ENCODE measurements at places on chromosomes 4 and X.

DNA sequence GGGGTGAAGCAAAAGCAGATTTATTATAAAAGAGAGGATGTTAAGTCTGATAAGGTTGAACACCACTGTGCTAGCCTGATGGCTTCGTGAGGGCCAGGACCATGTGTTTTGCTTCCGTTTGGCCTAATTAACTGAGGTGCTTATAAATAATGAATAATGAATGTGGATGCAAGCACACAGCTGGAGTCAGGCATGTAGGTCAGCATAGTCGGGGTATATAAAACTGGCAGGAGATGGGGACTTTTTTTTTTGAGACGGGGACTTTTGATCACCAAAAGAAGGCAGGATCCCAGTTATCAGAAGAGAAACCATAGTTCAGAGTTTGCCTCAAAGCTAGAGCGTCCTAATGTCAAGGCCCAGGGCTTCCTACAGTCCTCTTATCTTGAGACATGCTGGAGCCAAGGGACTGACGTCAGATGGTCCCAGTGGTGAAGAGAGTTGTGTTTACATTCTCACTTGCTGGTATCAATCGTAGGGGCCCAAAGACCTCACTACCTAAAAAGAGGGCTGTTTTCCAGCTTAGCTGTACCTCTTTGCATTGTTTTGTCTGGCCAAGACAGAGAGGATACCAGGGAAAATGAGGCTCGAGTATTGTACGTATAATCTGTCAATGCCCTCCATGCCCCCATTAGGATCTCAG, 50.4 kb downstream of the RTL9 start:
- no peak for DNase-seq

DNA sequence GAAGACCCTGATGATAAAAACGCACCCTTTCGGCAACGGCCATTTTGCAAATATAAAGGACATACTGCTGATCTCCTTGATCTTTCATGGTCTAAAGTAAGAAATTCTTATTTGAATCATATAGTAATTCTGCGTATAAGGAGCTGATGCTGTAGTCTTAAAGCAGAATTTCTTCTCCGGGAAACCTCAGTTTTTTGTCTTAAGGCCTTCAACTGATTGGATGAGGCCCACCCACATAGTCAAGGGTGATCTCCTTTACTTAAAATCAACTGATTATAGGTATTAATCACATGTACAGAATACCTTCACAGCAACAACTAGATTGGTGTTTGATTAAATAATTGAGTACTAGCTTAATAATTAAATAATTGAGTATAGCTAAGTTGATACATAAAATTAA, 62.8 kb upstream of the DOCK11 start:
- DNase-seq, result no peak

DNA sequence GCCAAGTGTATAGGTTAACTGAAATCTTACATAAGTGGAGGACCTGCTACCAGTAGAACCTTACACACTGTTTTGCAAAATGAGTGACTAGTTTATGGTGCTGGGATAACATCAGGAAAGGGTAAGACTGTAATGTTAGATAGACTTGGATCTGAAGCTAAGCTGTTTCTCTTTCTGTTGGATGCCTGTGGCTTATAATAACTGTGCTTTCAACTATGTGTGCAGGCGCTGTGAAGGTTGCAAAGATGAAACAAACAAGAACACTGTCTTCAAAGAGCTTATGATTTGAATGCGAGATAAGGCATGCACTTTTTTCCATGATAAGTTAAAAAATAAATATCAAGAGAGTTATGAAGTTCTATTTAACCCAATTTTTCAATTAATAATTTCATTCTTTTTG, 34.5 kb upstream of the LCORL start:
- DNase-seq, result no peak

- peak; percentile 90 for DNase-seq
These were observed 10.6 kb downstream of the MSN start for GRCh38 chrX:65677954-65678469.

DNA sequence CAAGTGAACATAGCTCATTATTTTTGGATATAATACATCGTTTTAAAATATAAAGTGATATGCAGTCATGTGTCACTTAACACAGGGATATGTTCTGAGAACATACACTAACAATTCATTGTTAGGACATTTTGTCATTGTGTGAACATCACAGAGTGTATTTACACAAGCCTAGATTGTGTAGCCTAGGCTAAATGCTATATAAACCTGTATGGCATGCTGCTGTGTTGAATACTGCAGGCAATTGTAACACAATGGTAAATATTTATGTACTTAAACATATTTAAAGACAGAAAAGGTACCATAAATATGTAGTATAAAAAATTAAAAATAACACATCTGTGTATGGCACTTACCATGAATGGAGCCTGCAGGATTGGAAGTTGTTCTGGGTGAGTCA, 44.9 kb upstream of the GPRIN3 start:
- no peak for DNase-seq

DNA sequence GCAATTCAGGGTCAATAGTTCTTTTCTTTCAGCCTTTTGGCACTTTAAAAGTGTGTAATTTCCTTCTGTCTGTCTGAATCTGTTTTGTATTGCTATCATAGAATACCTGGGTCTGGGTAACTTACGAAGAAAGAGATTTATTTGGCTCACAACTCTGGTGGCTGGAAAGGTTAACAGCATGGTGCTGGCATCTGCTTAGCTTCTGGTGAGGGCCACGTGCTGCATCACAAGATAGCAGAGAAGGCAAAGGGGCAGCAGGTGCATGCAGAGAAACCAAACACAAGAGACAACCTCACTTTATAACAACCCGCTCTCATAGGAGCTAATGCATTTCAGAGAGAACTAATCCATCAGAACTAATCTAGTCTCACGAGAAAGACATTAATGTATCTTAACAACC, 18.8 kb downstream of the RGN start:
- DNase-seq, result no peak
